ENCODE measurements at places on chromosomes 2 and 18. TPM values are rescaled to one million over a fixed set of nuclear protein-coding genes. Genes with fewer than 3 reads are reported as not detected.

PLGLB1 gene
- 4.1 TPM for total RNA-seq

- H3K27me3 ChIP-seq = no peaks in the 10 kb centered on the region
- no peaks in the 10 kb centered on the region for H3K4me1 ChIP-seq
- H3K36me3 ChIP-seq = no peaks in the 10 kb centered on the region
- H3K4me3 ChIP-seq = no peak overlapping the region
- H3K27ac ChIP-seq = no peak overlapping the region
- DNase-seq = no peak
Measured at GRCh38 chr2:55157474-55157884, 74.6 kb downstream of the CLHC1 start.

- peaks cover 10% of the 10 kb centered on the region for H3K4me1 ChIP-seq
- H3K27me3 ChIP-seq = no peaks in the 10 kb centered on the region
- peak within 1 kb of the TSS; percentile 79 for H3K4me3 ChIP-seq
- peak; percentile 91 for DNase-seq
- H3K36me3 ChIP-seq = no peaks in the 10 kb centered on the region
Measured at GRCh38 chr18:57803103-57803969, at the start of gene ATP8B1. Gene ATP8B1 (minus strand): TSS chr18:57803315. CDS start chr18:57731807, 71,508 bp downstream.

DNA sequence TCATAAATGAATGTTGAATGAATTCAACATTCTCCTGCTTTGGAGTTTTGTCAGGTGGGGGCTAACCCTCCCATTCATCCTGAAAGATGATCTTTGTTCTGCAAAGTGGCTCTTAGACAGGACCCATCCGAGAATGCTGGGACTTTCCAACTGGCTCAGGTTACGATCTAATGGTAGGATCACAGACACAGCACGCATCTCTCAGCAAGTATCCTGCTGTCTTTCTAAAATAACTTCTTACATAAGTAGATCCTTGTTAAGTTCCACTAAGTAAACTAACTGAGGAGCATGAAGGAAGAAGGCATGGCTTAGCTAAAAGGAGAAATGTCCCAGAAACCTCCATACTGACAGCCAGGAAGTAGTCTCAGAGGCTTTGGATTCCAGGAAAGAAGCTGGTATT lies 23.7 kb downstream of the CYP27A1 start:
- H3K36me3 ChIP-seq = no peaks in the 10 kb centered on the region
- no peaks in the 10 kb centered on the region for H3K27me3 ChIP-seq
- no peak overlapping the region for H3K4me3 ChIP-seq
- no peak overlapping the region for H3K27ac ChIP-seq
- H3K4me1 ChIP-seq = peaks cover 4% of the 10 kb centered on the region
- DNase-seq = no peak

- no peak overlapping the region for H3K27ac ChIP-seq
- no peaks in the 10 kb centered on the region for H3K27me3 ChIP-seq
- H3K4me1 ChIP-seq = no peaks in the 10 kb centered on the region
- DNase-seq = no peak
- no peaks in the 10 kb centered on the region for H3K36me3 ChIP-seq
Measured at GRCh38 chr18:45844938-45845337, 19.5 kb downstream of the SIGLEC15 start.

- no peak for DNase-seq
- H3K27me3 ChIP-seq = no peaks in the 10 kb centered on the region
- H3K4me1 ChIP-seq = no peaks in the 10 kb centered on the region
Measured at GRCh38 chr2:112683550-112684414, 37.0 kb upstream of the NT5DC4 start.

SP140 gene
- 7.3 TPM for total RNA-seq

GRCh38 chr2:30400151-30400954 lies 46.7 kb upstream of the LCLAT1 start:
- no peak overlapping the region for H3K4me3 ChIP-seq
- no peak overlapping the region for H3K27ac ChIP-seq
- H3K36me3 ChIP-seq = no peaks in the 10 kb centered on the region
- no peak for DNase-seq
- no peaks in the 10 kb centered on the region for H3K4me1 ChIP-seq

DNA sequence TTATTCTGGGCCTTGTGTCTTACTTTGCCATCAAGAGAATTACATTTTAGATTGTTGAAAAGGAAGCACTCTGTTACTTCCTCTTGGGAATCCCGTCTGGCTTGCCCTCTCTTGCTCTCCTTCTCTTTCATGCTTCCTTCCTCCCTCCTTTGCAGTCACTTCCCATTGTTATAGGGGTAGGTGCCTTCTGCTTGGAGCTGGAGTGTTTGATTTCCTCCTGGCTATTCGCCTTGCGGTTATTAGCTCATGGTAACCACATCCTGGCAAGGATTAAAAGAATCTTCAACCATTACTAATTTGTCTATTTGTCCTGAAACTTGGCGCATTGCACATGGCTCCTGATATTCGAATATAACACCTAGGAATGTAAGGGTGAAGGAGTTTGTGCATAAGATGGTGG lies 115.0 kb downstream of the CERS6 start:
- no peak for DNase-seq
- H3K36me3 ChIP-seq = no peaks in the 10 kb centered on the region
- no peaks in the 10 kb centered on the region for H3K4me1 ChIP-seq
- H3K27ac ChIP-seq = no peak overlapping the region
- no peak overlapping the region for H3K4me3 ChIP-seq

RPRM gene
- 0.16 TPM for total RNA-seq

- H3K36me3 ChIP-seq = no peaks in the 10 kb centered on the region
- H3K4me1 ChIP-seq = no peaks in the 10 kb centered on the region
- no peak overlapping the region for H3K4me3 ChIP-seq
- DNase-seq = no peak
- no peak overlapping the region for H3K27ac ChIP-seq
Measured at GRCh38 chr18:59959073-59959472, 59.3 kb downstream of the PMAIP1 start.

- DNase-seq = no peak
- no peaks in the 10 kb centered on the region for H3K36me3 ChIP-seq
- H3K4me3 ChIP-seq = no peak overlapping the region
Measured at GRCh38 chr2:76564734-76565133, 854.0 kb upstream of the GCFC2 start.

DNA sequence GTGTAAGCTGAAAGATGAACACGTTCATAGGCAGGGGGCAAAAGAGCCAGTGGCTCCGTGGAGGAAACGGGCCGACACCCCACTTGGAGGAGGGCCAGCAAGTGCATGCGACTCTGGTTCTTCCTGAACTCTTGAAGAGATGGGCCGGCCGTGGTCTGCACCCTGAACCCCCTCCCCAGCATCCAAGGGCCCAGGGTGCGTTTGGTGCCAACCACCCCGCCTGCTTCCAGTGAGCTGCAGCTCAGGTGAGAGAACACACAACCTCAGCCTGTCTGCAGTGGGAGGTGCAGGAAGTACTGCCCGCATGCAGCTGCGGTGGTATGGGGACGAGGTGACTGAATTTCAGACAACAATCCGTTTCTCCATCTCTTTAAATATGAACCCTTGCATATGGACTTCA lies 58.9 kb downstream of the ADNP2 start:
- H3K36me3 ChIP-seq = no peaks in the 10 kb centered on the region
- H3K4me3 ChIP-seq = no peak overlapping the region
- no peak for DNase-seq
- H3K4me1 ChIP-seq = no peaks in the 10 kb centered on the region

- H3K27me3 ChIP-seq = no peaks in the 10 kb centered on the region
- DNase-seq = no peak
- H3K36me3 ChIP-seq = no peaks in the 10 kb centered on the region
Measured at GRCh38 chr2:231696004-231696367, 12.3 kb upstream of the PTMA start.

DNA sequence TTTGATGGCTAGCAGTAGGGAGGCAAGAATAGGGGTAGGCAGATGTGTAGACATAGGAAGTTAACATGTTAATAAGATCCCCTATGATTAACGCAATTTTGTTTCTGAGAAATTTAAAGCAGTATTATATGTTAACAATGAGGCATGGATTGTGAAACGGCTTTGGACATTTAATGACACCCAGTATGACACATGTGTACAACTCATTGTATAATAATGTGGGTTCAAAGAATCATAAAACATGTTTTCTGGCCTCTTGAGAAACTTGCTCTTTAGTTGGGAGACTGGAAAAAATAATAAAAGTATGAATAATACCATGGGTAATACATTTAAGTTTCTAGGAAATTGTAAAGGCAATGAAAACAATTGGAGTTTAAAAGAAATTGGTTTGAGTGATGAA lies 332.1 kb upstream of the CDH20 start:
- no peak for DNase-seq
- no peak overlapping the region for H3K4me3 ChIP-seq
- H3K27ac ChIP-seq = no peak overlapping the region

TRAPPC12 gene
- 104 TPM for total RNA-seq

- H3K36me3 ChIP-seq = no peaks in the 10 kb centered on the region
- DNase-seq = no peak
- no peaks in the 10 kb centered on the region for H3K27me3 ChIP-seq
- no peak overlapping the region for H3K27ac ChIP-seq
Measured at GRCh38 chr2:32314886-32315285, 37.2 kb downstream of the YIPF4 start.

- H3K27me3 ChIP-seq = no peaks in the 10 kb centered on the region
- no peak for DNase-seq
- no peaks in the 10 kb centered on the region for H3K36me3 ChIP-seq
- H3K4me3 ChIP-seq = no peak overlapping the region
- H3K27ac ChIP-seq = no peak overlapping the region
- H3K4me1 ChIP-seq = no peaks in the 10 kb centered on the region
Measured at GRCh38 chr2:190184460-190184859, 121.9 kb upstream of the MSTN start.

DNA sequence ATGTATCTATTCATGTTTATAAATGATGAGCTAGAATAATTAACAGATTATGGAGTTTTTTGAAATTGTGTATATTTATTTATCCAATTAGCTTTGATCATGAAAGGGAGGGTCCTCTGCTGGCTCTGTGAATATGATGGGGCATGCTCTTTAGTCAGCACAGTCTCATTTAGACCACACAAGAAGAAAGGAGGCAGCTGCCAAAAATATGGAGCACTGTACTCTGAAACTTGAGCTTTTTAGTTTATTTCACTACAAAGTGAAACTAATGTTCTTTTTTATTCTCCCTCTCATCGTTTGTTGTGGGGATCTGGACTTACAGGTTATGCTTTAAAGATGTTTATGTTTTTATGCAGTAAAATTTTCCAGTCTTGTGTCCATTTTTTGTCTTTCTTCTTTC lies 266.9 kb upstream of the GULP1 start:
- no peaks in the 10 kb centered on the region for H3K27me3 ChIP-seq
- H3K36me3 ChIP-seq = no peaks in the 10 kb centered on the region
- H3K4me3 ChIP-seq = no peak overlapping the region
- H3K27ac ChIP-seq = no peak overlapping the region
- DNase-seq = no peak

GRCh38 chr2:151651274-151651673 lies 83.0 kb downstream of the NEB start:
- no peak for DNase-seq
- no peaks in the 10 kb centered on the region for H3K4me1 ChIP-seq
- no peak overlapping the region for H3K4me3 ChIP-seq
- no peaks in the 10 kb centered on the region for H3K27me3 ChIP-seq

MROH2A gene
- not detected for total RNA-seq

DNA sequence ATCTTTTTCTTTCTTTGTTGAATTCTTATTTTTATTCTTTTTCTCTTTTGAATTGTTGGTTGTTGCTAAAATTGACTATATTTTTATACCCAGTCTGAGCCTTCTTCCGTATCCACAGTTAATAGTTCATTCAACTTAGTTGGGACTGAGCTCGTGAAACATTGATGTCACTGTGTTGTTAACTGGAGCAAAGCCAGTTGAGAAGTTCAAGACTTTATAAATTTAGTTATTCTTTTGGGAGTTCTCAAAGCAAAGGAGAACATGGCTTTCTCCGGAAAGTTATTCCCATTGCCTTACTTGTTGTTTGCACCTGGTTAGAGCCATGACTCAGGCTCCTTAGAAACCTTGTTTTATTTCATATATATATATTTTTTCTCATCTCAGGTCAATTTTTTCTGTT lies 8.8 kb downstream of the CTLA4 start:
- no peak overlapping the region for H3K4me3 ChIP-seq
- H3K36me3 ChIP-seq = no peaks in the 10 kb centered on the region
- no peaks in the 10 kb centered on the region for H3K27me3 ChIP-seq
- H3K27ac ChIP-seq = no peak overlapping the region
- no peak for DNase-seq
- H3K4me1 ChIP-seq = no peaks in the 10 kb centered on the region

Data from kidney (tissue), 22 donors.